ENCODE measurements at places on chromosomes 6 and 20.

DNA sequence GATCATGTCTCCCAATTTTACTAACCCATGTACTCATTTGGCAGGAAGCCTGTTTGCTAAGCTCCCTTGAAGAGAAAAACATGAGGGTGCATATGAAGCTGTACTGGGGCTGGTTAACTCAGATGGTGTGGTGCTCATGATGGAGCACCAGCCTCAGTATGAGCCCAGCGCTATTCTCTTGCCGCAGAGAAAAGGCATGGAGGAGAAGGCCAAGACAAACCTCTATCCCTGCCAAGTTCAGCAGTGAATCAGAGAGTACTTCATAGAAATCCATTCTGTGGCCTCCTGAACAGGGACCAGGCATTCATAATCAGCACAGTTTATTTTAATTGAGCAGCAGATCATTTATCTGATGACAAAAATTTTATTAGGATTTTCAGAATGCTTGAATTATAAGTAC lies 398.1 kb downstream of the LMBRD1 start:
- DNase-seq: no peak

DNA sequence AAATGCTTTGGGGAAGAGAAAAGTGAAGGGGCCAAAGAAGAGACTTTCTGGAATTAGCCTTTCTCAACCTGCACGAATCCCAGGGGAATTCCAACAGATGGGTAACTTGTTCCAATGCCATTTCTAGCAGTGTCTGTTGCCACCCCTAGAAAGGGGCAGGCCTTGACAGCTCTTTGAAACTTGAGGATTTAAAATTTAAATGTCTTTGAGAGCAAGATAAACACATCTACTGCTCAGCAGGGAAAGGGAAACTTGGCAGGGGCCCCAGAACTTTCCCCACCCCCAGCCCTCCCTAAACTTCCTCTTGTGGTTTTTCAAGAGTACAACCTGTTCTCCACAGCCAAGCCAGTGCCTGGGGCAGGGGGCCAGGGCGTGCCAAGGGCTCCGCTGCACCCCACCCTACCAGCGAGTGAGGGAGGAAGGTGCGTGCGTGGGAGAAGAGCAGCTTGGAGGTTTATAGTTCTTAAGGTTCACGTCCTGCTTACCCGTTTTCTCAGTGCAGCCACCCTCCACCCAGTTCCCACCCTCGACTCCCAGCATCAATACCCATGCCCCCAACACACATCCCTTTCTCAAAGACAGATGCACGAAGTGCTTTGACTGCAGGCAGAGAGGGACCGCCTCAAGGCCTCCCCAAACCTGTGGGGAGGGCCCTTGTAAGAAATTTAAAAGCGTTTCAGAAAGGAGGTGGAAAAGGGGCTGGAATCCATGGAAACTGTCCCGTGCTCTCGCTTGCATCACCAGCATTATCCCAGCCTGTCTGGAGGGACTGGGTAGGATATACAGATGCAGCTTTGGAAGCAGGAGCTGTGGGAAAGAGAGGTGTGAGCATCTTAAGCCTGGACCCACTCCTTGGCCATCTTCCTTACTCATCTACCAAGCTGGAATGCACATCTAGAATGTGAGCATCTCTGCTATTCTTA lies 4.5 kb upstream of the TAF8 start:
- peak; percentile 52 for DNase-seq

- DNase-seq: no peak
These were observed 21.0 kb downstream of the PHACTR3 start for GRCh38 chr20:59625214-59625922.

- no peak for DNase-seq
These were observed 173.5 kb downstream of the DLL1 start for GRCh38 chr6:170117111-170117972.

GRCh38 chr6:56863366-56863765 lies 91.5 kb upstream of the BEND6 start:
- DNase-seq: peak; percentile 66

DNA sequence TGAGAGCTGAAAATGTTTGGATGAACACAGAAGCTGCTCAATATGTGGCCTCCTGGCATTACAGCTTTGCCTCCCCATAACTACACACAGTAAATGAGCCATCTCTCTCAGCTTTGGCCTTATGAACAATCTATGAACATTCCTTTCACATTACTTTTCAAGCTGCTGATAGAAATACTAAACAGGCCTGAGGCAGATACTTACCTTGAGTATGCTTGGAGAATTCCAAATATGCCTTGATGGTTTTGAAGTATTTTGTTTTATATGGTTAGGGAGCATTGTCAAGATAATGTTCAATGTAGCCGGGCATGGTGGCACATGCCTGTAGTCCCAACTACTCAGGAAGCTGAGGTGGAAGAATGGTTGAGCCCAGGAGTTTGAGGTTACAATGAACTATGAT lies 104.5 kb downstream of the CD24 start:
- DNase-seq: peak; percentile 87

- no peak for DNase-seq
These were observed 11.0 kb upstream of the FOXF2 start for GRCh38 chr6:1378065-1379016.

- DNase-seq: no peak
These were observed 53.4 kb downstream of the SLC24A3 start for GRCh38 chr20:19265646-19266374.

GRCh38 chr20:59382157-59382725 lies 81.8 kb downstream of the EDN3 start:
- no peak for DNase-seq

GRCh38 chr20:63196768-63197470 lies 19.0 kb downstream of the YTHDF1 start:
- no peak for DNase-seq

- DNase-seq: no peak
These were observed 396.5 kb downstream of the RNGTT start for GRCh38 chr6:88566746-88567534.

GRCh38 chr6:134517868-134518267 lies 200.0 kb upstream of the SGK1 start:
- DNase-seq: no peak

- DNase-seq: no peak
These were observed 191.4 kb downstream of the SLC16A10 start for GRCh38 chr6:111278731-111279130.

GRCh38 chr20:11917663-11918062 lies at the start of gene BTBD3:
Gene BTBD3, plus strand, starts transcription at chr20:11917893. Its CDS starts 383 bp downstream, at chr20:11918276.
- DNase-seq: peak; percentile 60

GRCh38 chr20:45012682-45013302 lies 46.5 kb downstream of the STK4 start:
- peak; percentile 68 for DNase-seq

DNA sequence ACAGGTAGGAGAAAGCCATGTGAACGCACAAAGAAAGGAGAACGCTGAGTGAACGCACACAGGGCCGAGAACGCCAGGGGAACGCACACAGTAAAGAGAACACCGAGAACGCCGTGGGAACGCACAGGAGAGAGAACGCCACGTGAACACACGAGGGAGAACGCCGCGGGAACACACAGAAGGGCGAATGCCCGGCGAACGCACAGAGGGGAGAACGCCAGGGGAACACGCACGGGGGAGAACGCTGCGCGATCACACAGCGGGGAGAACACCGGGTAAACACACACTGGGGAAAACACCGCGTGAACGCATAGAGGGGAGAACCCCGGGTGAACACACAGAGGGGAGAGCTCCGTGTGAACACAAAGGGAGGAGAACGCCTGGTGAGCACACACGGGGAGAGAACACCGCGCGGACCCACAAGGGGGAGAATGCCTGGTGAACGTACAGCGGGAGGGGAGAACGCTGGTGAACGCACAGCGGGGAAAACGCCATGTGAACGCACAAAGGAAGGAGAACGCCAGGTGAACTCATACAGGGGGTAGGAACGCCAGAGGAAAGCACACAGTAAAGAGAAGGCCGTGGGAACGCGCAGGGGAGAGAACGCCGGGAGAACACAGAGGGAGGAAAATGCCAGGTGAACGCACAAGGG lies 55.3 kb downstream of the RNASET2 start:
- DNase-seq: no peak

DNA sequence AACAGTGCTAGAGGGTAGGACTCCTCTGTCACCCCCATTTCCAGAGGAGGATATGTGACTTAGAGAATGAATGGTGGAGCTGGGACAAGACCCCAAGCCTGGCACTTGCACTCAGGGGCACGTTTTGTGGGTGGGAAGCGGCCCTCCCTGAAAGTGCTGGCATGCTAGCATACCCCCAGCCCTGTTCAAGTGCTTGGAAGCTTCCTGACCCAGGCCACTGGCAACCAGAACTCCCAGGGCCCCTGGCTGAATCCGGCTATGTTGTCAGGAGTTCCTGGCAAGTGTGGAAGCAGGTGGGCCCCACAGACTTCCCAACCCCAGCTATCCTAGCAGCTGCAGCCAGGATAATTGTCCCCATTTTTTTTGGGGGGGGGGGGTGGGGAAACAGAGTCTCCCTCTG lies 35.6 kb upstream of the TGM2 start:
- DNase-seq: no peak

GRCh38 chr6:40999569-40999968 lies 39.5 kb downstream of the UNC5CL start:
- peak; percentile 37 for DNase-seq

DNA sequence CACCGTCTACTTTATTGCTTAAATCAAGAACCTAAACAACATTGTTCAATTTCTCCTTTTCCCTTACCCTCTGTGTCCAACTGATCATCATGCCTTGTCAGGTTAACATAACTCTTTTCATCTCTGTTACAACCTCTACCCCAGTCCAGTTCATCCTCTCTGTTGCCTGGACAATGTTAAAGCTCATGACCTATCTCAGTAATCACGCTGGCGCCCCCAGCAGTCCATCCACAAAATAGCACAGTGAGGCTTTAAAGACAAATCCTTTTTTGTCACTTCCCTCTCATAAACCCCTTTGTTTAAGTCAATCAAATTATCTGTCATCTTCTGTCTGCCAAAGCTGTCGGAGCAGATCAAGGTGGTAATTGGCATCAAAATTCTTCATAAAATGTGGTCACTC lies 140.1 kb downstream of the QKI start:
- DNase-seq: peak; percentile 21

DNA sequence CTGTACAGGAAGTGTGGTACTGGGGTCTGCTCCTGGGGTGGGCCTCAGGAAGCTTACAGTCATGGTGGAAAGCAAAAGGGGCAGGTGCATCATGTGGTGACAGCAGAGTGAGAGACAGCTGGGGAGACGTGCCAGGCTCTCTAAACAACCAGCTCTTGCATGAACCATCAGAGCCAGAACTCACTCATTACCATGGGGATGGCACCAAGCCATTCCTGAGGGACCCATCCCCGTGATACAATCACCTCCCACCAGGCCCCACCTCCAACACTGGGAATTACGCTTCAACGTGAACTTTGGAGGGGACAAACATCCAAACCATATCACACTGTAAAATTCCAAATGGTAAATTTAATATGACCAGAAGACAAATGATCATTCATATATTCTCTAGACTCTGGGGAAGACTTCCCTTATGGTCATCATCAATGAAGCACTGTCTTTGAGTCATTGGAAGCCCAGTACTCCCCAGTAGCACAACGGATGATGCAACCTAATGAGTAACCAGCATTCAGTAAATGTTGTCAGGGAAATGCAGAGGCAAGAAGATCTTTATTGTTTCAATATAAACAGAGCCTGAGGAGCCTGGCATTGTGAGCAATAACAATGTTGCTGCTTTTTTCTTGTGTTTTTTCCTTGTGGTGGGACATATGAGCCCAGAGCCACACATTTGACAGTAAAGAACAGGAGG lies 48.2 kb upstream of the RALY start:
- DNase-seq: peak; percentile 57

DNA sequence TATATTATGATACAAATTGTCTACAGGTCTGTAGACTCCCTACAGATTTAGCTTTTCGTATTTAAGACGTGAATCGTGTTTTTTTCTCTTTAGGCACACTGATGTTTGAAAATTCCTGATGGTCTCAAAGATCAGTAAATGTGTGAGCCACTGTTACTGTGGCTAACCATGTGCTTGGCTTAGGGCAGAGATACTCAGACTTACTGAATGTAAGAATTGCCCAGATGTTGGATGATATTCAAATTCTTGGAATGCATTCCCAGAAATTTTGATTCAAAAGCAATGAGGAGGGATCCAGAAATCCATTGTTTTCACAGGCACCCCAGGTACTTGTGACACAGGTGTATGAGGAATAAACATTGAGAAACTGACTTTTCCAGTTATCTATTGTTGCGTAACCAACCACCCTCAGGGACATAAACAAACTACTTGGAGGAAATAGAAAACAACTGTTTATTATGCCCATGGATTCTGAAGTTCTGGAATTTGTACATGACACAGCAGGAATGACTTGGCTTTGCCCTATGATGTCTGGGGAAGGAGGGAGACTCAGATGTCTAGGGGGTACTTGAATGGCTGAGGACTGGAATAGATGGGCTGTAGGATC lies 339.6 kb upstream of the CITED2 start:
- DNase-seq: peak; percentile 16

GRCh38 chr6:2258112-2258511 lies 12.7 kb upstream of the GMDS start:
- DNase-seq: no peak

DNA sequence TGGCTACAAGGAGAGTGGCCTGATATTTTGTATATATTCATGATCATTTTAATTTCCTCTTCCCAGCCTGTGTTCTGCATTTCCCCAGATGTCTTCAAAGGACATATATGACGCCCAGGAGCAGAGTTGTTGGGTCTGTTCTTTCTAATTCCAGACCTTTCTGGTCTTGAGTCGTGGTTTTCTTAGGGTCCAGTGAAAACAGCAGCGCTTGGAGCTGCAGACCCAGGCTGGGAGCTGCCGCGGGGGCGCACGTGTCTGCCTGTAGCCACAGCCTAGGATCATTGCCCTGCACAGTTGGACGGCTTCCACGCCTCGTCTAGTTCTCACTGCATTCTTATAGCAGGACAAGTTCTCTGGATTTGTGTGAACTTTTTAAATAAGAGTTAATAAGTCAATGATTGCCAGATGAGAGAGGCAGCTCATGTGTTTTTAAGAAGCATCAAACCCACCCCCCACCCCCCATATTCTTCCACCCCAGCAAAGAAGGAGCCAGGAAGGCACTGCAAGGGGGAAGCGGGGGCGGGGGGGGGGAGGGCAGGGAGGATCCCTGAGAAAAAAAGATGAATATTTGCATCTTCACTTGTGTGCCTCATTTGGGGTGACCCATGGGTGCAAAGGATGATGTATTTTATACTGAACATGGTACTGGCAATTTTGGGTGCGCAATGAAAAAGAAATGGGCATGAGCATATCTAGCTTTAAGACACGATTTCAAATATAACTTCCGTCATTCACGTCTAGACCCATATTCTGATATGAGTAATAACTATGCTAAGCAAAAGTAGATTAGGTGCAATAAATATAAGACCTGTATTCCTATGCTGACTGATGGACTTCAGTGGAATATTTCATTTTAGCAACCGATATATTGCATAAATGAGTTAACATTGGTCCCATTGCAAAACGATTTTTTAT lies 160.0 kb downstream of the TBXT start:
- DNase-seq: peak; percentile 74

- no peak for DNase-seq
These were observed 5.5 kb downstream of the ZSCAN12 start for GRCh38 chr6:28393912-28394662.

All from fibroblast of skin of abdomen (primary cell).